Hematopoietic multipotent progenitor cell (in vitro differentiated cells): ENCODE measurements at places on chromosomes 7 and 10. TPM values are rescaled to one million over a fixed set of nuclear protein-coding genes. Genes with fewer than 3 reads are reported as not detected.
A peak's percentile ranks its signal among the peaks of the same experiment; 100 is the strongest.

The NRAP gene
- total RNA-seq, result not detected

The SPRN gene
- total RNA-seq, result under 0.01 TPM

The UNCX gene
- not detected for total RNA-seq

DNA sequence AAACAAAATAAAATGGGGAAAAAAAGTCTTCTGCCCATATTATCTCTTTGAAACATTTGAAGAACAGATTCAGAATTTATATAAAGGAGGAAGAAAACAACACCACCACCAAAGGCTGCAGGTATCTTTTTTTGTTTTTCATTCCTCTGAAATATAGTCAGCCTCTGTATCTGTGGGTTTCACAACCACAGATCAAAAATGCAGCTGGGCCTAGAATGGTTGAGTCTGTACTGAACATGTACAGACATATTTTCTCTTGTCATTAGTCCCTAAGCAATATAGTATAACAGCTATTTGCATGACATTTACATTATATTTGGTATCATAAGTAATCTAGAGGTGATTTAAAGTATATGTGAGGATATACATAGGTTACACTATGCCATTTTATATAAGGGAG is 559.7 kb upstream of the LRRN3 start:
- no peak for DNase-seq

DNA sequence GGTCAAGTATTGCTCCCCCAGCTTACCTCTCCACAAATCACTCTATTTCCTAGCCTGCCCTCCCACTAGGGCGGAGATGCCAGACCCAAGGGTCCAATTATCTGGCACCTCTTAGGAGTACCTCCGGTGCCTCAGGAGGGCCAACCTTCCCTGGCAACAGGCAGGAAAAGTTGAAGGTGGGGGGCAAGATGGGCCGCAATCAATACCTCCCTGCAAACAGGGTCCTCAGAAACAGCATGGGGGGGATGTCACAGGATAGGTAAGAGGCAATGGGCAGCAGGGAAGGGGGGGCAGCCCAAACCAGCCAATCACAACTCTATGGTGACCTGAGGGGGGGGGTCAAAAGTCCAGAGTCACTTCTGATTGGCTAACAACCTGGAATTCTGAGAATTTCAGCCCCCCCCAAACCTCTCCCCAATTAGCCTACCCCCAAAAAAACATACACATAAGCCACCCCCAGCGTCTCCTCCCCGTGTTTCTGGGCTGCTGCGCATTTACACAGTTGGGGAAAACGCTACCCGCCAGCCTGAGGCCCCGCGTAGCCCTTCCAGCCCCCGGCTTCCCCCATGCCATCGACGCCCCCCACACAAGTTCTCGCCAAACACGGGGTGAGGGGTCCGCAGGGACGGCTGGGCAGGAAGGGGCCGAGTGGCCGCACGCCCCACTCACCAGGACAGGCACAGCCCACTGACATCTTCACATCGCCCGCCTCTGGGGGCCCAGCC is 589 bp downstream of the LDB1 start:
- no peak for DNase-seq

- DNase-seq, result no peak
Observed at GRCh38 chr7:7962851-7963250, 5.7 kb upstream of the GLCCI1 start.

DNA sequence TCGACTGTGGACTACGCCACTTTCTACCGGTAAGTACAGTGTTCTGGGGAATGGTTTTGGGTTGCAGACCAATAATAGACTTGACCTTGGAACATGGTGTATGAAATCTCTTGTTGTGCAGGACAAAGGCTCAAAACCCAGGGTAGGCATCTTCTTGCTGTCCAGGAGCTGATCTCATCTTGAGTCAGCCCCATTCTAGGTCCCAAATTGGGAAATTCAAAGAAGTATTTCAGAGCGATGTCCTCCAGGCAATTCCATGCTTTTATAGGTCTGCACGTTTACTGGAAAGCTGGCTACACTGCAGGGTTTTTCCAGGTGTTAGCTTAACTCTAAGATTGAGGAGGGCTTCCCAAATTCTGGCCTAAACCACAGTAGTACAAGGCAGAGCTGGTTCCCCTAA is 180.7 kb downstream of the BMPER start:
- DNase-seq, result no peak

GRCh38 chr10:16425449-16425848 is 11.4 kb upstream of the PTER start:
- DNase-seq, result no peak

- no peak for DNase-seq
Observed at GRCh38 chr7:99218406-99219184, 10.7 kb upstream of the KPNA7 start.

- no peak for DNase-seq
Observed at GRCh38 chr10:4561296-4561695, 264.7 kb upstream of the AKR1E2 start.

DNA sequence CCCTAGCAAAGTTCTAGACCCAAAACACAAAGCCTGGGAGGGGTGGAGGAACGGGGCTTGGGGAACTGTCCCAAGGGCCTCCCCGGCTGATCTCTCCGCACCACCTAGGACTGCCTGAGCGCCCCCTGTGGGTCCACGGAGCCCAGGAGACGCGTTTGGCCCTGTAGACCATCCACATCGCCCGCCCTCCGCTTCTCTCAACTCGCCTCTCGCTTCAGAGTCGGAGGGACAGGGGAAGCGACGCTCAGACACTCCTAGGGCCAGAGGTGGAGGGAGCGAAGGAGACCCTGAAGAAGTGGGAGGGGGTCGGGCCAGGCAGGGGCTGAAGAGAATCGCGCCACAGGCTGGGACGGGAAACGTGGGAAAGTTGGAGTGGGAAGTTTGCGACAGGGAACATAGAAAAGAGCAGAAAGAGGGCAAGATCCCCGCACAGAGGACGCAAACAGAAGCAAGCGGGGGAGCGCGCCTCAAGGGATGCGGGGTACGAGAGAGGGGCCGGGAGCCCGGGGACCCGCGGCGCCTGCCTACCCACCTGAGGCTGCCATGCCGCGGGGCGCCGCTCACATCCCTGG is 378 bp downstream of the PIK3AP1 start:
- peak; percentile 79 for DNase-seq
